Activated CD4-positive, alpha-beta T cell treated with anti-CD3 and anti-CD28 coated beads, Interleukin-2, amount 50 U/mL, for 4 hours (primary cell): ENCODE measurements at places on chromosomes 2 and 18.

GRCh38 chr2:118584877-118585276 lies 262.6 kb downstream of the EN1 start:
- DNase-seq: no peak

DNA sequence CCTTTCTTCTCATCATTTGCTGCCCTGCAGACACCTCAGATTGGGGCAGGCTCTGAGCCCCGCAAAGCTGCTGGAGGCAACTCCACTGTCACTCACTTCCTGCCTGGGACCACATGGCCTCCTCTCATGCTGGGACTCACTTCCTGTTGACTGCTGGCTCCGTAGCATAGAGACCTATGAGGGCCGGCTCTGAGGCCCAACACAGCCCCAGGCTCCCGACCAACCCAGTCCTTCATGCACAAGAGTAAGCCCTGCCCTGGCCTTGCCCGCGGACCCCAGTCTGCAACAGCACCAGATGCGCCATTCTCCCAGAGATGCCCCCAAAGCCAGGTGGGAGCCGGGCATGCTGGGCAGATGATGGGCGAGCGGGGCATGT lies 55.7 kb downstream of the DNMT3A start:
- DNase-seq: peak; percentile 42

- no peak for DNase-seq
Observed at GRCh38 chr2:101699755-101700461, 2.4 kb downstream of the MAP4K4 start.

GRCh38 chr2:138267161-138267901 lies 234.2 kb upstream of the SPOPL start:
- no peak for DNase-seq

- no peak for DNase-seq
Observed at GRCh38 chr2:43240766-43241150, 14.4 kb upstream of the ZFP36L2 start.

GRCh38 chr18:63099091-63099840 lies 220.3 kb downstream of the BCL2 start:
- no peak for DNase-seq

DNA sequence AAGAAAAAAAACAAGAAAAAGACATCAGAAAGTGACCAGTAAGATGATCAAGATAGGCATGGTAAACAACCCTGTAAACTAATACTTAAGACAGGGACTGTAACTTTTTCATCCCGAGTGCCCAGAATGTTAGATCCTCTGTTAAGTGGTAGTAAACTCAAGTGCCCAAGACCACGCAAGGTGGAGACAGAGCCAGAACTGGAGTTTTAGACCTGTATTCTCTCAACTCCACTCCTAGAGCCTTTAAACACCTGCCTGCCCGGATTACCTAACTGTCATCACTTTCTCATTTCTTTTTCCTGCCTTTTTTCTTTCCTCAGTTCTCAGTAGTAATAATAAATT lies 75.2 kb upstream of the CDCA7 start:
- DNase-seq: no peak

- no peak for DNase-seq
Observed at GRCh38 chr2:214481204-214481603, 70.3 kb downstream of the VWC2L start.

- DNase-seq: no peak
Observed at GRCh38 chr2:11703700-11704099, 33.7 kb upstream of the NTSR2 start.

DNA sequence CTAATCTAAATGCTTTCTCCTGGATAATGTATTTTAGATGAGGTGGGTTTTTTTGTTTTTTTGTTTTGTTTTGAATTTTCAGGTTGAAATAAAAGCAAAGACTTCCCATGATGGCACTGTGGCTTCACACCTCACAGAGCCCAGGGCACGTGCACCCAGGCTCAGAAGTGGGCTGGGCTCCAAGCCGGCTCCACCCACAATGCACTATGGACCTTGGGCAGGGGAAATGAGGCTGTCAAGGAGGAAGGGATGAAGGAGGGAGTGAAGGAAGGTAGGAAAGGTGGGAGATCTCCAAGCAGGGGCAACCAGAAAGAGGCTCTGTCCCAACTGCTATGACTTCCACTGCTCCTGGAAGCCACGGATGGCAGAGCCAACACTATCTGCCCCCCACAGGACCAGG lies 60.4 kb downstream of the BIN1 start:
- DNase-seq: no peak

DNA sequence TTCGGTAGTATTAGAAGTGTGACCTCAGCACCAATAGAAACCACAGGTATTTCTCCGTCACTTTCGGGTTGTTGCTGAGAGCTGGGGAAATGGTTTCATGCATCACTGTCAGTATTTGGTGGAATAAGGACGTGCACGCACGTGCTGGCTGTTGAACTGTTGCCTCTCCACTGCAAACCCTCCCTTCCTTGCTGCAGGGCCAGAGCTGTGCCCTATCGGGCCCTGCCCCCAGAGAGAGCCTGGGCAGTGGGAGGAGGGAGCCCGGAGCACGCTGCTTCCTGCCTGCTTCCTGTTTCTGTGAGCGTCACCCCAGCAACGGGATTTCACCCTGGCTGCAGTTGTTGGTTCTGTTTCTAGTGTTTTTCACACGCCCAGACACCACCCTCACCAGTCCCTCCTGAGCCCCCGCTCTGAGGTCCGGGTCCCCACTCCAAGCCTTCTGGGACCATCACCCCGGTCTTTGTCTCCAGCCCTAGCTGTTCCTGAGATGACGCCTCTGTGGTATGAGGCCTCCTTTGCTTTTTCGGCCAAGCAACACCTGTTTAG lies 47.4 kb downstream of the LRRFIP1 start:
- peak; percentile 65 for DNase-seq

GRCh38 chr2:238187618-238188548 lies 15.6 kb downstream of the ILKAP start:
- DNase-seq: no peak

DNA sequence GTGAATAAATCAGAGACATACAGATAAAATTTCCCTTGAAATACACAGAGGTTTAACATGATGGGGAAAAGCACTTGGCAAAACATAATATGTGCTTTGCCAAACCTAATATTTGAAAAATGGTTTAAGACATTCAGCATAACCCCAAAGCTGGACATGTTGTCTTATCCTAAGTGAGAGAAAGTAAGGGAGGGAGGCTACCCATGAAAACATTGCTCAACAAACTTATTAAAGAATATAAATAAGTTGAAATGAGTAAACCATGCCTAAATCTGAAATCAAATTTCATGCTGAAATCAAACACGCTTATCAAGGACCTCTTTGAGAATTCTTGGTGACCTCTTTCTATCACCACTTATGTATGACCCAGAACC lies 81.2 kb downstream of the ARHGAP15 start:
- DNase-seq: no peak

GRCh38 chr2:209974576-209974975 lies 27.9 kb upstream of the RPE start:
- DNase-seq: no peak

DNA sequence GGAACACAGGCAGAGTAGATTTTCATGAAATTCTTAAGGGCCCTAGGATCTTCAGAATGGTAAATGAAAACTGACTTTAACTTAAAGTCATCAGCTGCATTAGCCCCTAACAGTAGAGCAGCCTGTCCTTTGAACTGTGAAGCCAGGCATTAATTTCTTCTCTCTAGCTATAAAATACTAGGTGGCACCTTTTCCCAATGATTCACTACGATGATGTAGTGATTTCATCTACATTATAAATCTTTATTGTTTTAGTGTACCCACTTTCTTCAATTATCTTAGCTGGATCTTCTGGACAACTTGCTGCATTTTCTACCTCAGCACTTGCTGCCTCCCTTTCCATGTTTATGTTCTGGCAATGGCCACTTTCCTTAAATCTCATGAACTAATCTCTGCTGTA lies 290.5 kb downstream of the NOL4 start:
- DNase-seq: no peak

DNA sequence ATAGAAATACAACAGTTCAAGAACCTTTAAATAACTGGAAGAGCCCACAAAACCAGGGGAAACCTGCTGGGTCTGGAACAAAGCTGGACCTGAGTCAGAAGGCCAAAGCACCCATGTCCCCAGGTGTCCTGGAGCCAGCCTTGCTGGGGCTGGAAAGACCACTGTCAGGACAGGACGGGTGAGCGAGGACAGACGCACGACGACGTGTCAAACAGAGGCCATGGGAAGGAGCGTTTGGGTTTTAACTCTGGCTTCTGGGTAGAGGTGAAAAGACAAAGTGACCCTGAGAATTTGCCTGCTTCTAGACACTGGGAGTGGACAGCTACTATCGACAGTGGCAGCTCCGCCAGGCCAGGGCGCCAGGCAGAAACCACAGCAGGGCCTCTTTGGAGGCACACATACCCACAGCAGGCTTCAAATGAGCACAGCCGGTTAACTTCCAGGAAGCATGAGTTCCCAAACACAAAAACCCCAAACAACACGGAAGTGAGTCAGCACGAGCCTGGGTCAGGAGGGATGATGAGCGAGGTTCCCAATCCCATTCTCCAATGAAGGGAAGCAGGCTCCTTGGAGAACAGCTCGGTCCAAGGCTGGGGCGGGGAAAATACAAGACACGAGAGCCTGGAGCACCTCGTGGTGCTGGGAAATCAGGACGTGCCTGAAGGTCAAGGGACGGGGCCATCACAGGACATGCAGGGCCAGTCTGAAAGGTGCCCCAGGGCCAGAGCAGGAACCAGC lies 208.0 kb downstream of the TWIST2 start:
- no peak for DNase-seq

- no peak for DNase-seq
Observed at GRCh38 chr2:98484121-98484557, 39.5 kb downstream of the INPP4A start.

- no peak for DNase-seq
Observed at GRCh38 chr2:19818039-19818438, 83.7 kb downstream of the TTC32 start.

- no peak for DNase-seq
Observed at GRCh38 chr18:52220062-52220591, 119.9 kb upstream of the DCC start.

- DNase-seq: no peak
Observed at GRCh38 chr2:149002378-149002890, 36.1 kb upstream of the LYPD6B start.

DNA sequence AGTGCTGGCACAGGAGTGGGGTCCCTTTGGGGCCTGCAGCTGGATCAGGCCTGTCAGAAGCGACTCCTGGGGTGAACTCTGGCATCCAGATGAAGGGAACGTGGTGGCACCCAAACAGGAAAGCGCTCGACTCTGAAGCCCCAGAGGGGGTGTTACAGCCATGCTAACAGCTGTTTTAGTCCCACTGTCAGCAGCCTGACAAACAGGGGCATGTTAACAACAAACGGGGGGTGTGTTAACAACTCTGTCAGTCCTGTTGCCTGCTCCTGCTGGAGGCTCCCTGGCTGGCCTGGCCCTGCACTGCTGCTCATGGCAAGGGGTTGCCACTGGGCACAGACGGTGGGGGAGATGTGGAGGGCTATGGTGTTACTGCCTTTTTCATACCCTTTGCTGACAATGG lies 2.6 kb upstream of the RNU2-63P start:
- no peak for DNase-seq

- DNase-seq: peak; percentile 63
Observed at GRCh38 chr2:9800975-9801726, 42.1 kb upstream of the TAF1B start.

DNA sequence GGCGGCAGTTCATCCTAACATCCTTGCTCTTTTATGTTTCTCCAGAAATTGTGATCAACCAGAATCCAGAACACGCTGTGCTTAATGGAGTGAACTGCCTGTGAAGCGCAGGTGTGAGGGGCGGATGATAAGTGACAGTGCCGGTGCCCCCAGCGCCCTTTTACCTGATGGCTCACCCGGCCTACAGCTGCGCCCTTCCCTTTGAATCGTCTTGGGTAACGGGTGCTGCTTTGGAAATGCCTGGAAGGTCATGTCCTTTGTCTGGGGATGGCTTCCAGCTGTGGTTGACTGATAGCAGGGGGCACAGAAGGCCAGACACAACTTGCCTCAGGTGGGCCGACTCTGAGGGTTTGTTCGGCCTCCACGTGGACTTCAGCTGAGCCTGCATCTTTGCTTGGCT lies 119.4 kb downstream of the LPIN1 start:
- no peak for DNase-seq

- no peak for DNase-seq
Observed at GRCh38 chr2:231664727-231665126, 43.6 kb upstream of the PTMA start.

DNA sequence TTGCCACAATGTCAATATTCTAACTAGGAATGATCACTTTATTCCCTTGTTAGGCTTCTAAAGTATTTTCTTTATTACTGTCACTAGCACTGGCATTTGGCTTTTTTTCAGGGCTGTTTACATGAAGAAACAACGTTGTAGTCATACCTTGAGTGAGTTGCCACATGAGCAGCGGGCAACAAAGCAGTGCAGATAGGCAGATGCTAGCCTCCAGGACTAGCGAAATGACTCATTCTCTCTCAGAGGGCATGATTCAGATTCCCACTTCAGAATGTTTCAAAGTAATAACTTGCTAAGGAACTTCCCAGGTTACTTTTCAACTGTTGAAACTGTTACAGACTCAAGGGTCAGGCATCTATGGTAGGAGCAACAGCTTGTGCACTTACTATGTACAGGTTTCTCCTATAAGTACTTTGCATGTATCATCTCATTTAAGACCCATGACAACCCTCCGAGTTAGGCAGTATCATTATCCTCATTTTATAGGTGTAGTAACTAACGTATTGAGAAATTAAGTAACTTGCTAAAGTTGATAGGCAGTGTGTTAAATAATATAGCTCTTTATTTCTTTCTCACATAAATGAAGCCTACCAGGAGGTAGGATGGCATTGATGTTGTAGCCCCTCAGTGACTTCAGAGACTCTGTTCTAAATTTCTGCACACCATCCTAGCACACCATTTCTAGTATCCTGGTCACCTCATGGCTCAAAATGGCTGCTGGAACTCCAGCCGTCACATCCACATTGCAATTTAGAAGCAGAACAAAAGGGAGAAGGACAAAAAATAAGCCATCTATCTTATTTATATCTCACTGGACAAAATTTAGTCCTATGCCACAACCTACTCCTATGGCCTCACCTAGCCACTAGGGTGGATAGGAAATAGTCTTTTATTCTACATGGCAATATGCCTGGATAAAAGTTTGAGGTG lies 83.3 kb downstream of the ICOS start:
- DNase-seq: peak; percentile 42

GRCh38 chr2:216690456-216690852 lies 4.9 kb downstream of the IGFBP5 start:
- DNase-seq: no peak

DNA sequence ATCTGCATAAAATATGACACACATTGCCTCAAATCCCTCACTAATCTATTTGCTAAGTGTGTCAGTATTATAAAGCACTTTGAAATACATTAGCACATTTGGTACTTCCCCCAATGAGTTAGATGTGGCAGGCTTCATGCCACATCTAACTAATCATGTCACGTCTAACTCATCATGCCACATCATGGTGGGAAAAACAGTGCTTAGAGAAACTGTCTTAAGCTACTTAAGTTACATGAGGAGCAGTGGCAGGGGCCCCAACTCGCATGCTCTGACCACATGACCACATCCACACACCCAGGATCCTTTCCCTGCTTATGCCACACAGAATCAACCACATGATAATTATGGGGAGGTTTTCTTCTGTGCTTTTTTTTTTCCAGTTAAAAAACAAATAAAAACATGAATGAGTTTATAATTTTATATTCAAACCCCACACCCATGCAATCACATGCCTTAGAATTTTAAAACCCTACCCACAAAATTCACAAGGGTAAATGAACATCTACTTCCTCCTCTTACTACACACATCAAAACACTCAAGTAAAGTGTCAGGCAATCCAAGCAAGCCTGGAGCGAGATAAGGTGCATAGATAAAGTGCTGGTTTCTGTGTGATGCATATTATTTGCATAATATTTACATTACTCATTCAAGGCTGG lies 1.6 kb downstream of the ABCA12 start:
- no peak for DNase-seq
